ENCODE measurements at places on chromosomes 6 and 20.
A peak's percentile ranks its signal among the peaks of the same experiment; 100 is the strongest.

- DNase-seq = no peak
These were observed 79.1 kb downstream of the TMEM242 start for GRCh38 chr6:157244175-157244574.

DNA sequence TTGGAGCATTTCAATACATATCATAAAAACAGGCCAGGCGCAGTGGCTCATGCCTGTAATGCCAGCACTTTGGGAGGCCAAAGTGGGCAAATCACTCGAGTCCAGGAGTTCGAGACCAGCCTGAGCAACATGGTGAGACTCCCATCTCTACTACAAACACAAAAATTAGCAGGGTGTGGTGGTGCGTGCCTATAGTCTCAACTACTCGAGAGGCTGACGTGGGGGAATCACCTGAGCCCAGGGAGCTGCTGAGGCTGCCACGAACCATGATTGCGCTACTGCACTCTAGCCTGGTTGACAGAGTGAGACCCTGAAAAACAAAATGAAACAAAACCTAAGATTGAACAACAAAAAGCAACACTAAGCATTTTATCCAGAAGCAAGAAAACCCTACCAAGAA is 47.2 kb downstream of the BACH2 start:
- DNase-seq = peak; percentile 35

DNA sequence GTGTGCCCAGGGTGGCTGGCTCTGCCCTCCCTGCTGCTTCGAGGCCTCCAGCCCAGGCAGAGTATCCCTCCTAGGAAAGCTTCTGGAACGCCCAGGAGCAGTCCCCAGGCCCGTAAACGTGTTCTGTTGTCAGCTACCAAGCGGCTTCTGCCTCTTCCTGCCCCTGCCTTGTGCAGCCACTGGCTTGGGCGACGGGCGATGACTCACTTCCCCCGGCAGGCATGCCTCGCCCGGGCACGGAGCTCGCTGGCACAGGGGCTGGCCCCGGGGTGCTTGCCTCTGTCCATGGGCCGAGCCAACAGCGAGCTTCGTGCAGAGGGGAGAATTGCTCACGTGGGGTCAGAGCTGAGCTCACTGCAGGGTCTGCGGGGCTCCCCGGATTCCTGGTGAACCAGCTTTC is 86.7 kb upstream of the THBS2 start:
- DNase-seq = no peak

DNA sequence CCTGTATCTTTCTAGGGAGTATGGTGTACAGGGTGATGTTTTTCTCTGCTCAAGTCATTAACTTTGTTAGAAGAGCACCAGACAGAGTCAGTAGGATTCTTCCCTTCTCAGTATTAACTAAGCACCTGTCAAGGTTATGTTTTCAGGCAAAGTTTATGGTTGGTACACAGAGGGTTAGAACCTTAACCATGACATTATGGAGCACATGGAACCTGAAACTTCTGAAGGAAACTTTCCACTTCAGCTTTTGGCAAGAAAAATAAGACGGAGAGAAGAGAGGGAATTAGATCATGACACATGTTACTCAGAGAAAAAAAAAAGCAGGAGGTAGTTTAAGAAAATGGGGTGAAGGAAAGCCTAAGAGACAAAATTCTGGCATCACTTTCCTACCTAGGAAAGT is 112.9 kb upstream of the PDE7B start:
- DNase-seq = no peak

GRCh38 chr6:27279513-27280063 is 32.1 kb downstream of the PRSS16 start:
- DNase-seq = no peak

GRCh38 chr6:47034926-47035325 is 7.2 kb downstream of the ADGRF1 start:
- DNase-seq = no peak

DNA sequence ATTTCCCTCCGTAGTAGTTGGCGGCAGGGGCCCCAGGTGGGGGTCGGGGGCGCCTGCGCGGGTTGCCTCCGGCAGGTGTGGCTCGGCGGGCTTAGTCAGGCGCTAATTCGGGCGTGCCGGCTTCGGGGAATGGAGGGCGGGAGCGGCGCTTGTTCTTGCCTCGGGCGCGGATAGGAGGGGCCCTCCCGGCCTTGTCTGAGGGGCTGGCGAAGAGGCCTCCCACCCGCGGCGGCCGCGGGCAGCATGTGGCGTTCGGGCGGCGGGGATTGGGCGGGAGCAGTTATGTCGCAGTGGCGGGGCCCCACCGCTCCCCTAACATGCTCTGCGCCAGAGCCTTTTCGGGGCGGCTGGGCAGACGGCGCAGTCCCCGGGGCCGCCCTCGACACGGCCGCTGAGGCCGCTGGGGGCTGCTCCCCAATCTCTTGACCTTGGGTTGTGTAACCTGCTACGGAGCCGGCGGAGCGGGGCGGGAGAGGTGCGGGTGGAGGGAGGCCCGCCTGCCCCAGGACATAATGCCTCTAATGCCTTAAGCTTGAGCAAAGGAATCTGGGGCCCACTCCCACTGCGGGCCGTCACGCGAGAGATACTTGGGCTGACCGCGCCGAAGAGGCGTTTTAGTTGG is 1.1 kb downstream of the AMD1 start:
- DNase-seq = peak; percentile 66

- DNase-seq = no peak
These were observed 881.1 kb downstream of the EPHA7 start for GRCh38 chr6:92538275-92538674.

GRCh38 chr6:52617087-52617486 is 40.2 kb upstream of the TRAM2 start:
- DNase-seq = no peak

GRCh38 chr6:136548582-136549299 is 1.5 kb downstream of the MAP7 start:
- DNase-seq = no peak

DNA sequence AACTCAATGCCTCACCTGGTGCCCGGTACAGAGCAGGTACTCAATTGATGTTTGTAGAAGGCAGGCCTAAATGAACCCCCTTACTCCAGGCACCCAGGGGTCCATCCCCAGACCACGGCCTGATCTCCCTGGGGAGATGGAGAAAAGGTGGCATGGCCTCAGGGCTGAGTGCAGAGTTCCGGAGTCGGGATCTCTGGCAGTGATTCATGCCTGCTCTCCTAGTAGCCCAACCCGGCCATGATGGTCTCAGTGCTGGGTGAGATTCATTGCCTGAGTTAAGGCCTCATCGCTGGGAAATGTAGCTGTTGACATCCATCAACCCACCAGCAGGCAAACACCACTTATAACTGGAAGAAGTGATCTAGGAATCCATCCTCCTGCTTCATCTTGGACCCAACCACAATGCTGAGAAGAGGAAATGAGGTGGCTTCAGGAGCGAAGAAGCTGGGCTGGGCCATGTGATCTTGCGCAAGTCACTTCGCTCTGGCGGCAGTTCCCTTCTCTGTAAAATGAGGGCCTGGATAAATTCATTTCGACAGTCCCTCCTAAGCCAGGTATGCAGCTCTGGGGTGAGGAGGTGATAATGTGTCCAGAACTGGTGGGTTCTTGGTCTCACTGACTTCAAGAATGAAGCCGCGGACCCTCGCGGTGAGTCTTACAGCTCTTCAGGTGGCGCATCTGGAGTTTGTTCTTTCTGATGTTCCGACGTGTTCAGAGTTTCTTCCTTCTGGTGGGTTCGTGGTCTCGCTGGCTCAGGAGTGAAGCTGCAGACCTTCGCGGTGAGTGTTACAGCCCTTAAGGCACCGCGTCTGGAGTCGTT is 24.7 kb downstream of the ETV7 start:
- no peak for DNase-seq

DNA sequence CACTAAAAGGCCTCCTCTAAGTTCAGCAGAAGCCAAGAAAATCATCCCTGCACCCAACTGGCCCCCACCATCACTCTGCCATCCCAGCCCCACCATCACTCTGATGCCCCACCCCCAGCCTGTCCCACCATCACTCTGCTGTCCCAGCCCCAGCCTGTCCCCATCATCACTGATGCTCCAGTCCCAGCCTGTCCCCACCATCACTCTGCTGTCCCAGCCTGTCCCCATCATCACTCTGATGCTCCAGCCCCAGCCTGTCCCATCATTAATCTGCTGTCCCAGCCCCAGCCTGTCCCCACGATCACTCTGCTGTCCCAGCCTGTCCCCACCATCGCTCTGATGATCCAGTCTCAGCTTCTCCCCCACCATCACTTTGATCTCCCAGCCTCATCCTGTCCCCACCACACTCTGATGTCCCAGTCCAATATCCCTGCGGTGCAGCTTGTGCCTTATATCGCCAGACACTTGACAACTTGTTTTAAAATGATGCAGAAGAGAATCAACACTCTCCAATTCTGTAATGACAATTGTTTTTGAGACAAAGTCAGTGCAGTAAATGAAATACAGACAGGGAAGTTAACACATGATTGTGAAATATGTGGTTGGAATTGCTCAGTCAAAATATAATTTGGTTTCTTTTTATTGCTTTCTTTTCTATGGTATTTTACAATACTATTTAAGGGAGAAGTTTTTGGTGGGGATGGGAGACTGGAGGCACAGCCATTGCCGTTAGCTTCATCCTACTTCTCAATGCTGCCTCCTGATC is 100.8 kb downstream of the TNFAIP3 start:
- DNase-seq = peak; percentile 13

DNA sequence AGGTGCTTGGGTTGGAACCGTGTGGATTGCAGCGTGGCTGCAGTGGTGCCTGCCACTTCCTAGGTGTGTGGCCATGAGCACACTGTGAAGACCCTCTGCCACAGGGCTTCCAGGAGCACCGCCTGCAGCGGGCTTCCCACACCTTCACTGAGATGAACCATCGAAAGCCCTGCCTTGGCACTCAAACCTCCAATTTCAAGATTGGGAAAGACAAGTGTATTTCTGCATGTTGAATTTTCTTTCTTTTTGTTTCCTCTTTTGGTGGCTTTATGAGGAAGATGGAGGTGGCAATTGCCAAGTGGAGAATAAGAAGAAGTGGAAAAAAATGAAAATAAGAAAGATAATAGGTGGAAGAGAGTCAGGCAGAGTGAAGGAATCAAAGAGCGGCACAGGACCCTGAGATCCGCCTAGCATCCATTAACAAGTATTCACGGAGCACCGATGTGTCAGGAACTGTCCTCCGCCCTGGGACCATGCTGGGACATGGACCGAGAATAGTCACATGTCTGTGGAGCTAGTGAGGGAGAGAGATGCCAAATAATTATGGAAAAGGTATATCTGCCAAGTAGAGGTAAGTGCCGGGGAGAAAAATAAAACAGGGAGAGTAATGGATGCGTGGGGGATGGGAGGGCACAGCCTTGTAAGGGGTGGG is 159.9 kb downstream of the BCAS1 start:
- DNase-seq = no peak

GRCh38 chr20:2386516-2387179 is 5.9 kb downstream of the TGM6 start:
- no peak for DNase-seq

DNA sequence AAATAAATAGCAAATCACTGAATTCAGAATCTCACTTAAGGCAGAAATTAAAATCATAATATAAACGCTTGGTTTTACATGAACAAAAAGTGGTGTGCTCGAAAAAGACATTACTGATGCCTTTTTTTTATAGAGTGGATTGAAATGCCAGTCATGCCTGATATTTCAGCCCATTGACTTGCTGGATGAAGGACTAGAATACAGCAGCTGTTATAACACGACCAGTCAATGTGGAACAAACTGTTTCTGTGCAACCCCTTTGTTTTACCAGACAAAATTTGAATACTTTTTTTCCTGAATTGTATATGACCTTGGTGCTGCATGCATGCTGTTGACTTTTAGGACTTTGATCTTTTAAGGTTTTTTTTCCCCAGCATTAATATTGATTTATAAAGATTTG is 150.0 kb downstream of the QKI start:
- no peak for DNase-seq

Measured in CD4-positive, alpha-beta T cell treated with Interleukin-17A for 1 hour (primary cell).